NCI-H1417 treated with DMSO at 0.1 percent for 48 hours (cell line): ENCODE measurements at places on chromosomes 12 and 14.

DNA sequence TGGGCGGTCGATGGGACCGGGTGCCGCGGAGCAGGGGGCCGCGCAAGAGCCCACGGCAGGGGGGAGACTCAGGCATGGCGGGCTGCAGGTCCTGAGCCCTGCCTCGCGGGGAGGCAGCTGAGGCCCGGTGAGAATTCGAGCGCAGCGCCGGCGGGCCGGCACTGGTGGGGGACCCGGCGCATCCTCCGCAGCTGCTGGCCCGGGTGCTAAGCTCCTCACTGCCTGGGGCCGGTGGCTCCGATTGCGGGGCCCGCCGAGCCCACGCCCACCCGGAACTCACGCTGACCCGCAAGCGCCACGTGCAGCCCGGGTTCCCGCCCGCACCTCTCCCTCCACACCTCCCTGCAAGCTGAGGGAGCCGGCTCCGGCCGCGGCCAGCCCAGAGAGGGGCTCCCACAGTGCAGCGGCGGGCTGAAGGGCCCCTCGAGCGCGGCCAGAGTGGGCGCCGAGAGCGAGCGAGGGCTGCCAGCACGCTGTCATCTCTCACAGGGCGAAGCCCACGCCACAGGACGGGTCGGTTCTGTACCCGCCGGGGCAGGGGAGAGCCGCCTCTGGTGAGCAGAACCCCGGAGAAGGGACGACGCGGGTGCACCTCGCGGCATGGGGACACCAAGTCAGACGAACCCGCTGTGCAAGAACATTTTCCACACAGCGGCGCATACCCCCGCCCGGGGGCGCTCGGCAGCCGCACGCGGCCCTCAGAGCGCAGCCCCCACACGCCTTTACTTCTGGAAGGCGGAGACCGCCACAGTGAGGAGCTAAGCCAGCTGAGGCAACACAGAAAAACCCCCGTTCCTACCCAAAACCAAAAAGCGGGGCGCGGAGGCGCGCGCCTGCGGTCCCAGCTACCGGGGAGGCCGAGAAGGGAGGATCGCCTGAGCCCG is 1.2 kb upstream of the SIVA1 start:
- DNase-seq, result no peak

DNA sequence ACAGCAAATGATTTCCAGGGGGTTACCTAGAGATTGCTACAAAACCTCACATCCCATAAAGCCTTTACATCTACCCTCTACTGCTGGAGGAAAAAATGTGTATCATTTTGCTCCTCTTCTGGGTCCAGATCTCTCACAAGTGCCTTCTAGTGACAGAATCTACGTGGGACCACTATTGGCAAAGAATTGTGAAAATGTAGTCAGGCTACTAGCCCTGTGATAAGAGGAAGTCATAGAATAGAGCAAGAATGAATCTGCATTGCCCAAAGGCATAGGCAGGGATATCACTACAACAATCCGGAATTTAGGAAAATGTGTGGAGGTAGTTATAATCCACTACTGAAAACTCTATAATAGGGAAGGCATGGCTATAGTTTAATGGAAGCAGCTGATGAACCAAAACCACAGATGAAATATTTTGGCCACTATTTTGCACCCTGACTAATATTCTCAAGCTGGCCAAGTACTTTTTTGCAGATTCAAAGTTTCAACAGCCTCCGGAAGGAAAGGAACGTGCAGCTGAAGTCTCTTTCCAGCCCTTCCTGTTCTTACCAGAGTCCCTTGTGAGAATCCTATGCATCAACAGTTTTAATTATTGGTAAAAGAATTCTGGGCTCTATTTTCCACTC is 176.8 kb downstream of the PHLDA1 start:
- no peak for DNase-seq

GRCh38 chr12:104115587-104115975 is 22.4 kb downstream of the NFYB start:
- DNase-seq, result no peak

- no peak for DNase-seq
Observed at GRCh38 chr12:71447691-71448132, 8.1 kb downstream of the LGR5 start.

GRCh38 chr14:32800320-32800719 is 138.4 kb upstream of the NPAS3 start:
- no peak for DNase-seq

- DNase-seq, result no peak
Observed at GRCh38 chr12:49540229-49541139, 1.7 kb downstream of the KCNH3 start.

GRCh38 chr12:65532764-65533163 is 254.3 kb downstream of the MSRB3 start:
- no peak for DNase-seq

DNA sequence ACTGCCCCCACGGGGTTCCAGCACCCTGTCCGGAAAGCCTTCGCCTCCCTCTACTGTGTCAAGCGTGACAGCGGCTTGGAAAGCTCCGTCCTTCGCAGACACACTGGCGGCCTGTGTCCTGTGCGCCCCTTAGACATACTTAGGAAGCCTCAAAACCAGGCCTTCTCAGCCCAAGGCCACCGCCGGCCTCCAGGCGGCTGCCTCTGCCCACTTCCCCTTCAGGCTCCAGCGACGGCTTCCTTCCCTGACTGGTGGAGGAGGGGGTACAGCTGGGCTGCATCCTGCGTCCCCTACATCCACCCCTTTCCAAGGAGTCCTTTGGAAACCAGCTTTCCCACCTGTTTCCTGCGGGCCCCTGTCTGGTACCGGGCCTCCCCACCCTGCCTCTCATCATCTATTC is 2.5 kb upstream of the CACNA2D4 start:
- DNase-seq, result no peak

DNA sequence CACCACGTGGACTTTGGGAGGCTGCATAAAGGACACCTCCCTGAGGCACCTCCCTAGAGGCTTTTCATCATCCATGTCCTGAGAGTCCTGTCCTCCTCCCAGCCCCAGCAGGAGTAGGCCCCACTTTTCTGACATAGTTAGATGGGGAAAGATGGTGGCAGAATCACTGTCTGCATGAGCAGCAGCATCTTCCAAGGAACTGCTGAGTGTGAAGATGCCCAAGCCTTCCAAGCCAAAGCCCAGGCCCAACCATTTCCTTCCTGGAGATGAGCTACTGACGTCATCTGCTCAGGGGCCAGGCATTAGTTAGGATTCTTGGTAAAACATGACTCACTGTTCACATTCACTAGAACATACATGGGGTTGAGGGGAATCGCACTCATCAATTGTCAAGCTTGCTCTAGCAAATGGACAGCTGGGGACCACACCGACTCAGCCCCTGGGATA is 37.3 kb downstream of the VDR start:
- no peak for DNase-seq

- DNase-seq, result no peak
Observed at GRCh38 chr12:31008241-31008761, 65.4 kb upstream of the DDX11 start.

GRCh38 chr12:12701457-12701856 is 5.5 kb upstream of the GPR19 start:
- DNase-seq, result no peak
